T-helper 17 cell (primary cell): ENCODE measurements at places on chromosomes 16 and 17. TPM values are rescaled to one million over a fixed set of nuclear protein-coding genes. Genes with fewer than 3 reads are reported as not detected.

Gene MAF
- 139 TPM for total RNA-seq

Gene CRISPLD2
- 4.2 TPM for total RNA-seq

Gene KRTAP3-2
- total RNA-seq, result not detected

Gene KRT36
- not detected for total RNA-seq

Gene KRT33A
- total RNA-seq, result not detected

Gene ELAC2
- total RNA-seq, result 62.9 TPM

Gene CPNE2
- total RNA-seq, result 2.4 TPM

Gene NPIPB2
- 13.6 TPM for total RNA-seq

Gene FAM171A2
- 0.07 TPM for total RNA-seq

Gene GUCY2D
- not detected for total RNA-seq

Gene SCGB1C2
- total RNA-seq, result not detected

Gene USH1G
- total RNA-seq, result not detected

Gene TLE7
- not detected for total RNA-seq

Gene KRT20
- total RNA-seq, result not detected

Gene CA7
- not detected for total RNA-seq

Gene EFNB3
- total RNA-seq, result not detected

Gene ELMO3
- total RNA-seq, result 2.4 TPM

Gene CA5A
- total RNA-seq, result not detected

Gene KRTAP2-2
- total RNA-seq, result not detected

Gene TNS4
- total RNA-seq, result 0.77 TPM

Gene NKD1
- total RNA-seq, result 2.8 TPM

Gene ITGB3
- 283 TPM for total RNA-seq

Gene MARCHF10
- total RNA-seq, result 0.26 TPM

Gene DNAAF8
- not detected for total RNA-seq

Gene TBC1D3L
- total RNA-seq, result 10.8 TPM
